Right hindlimb (tissue), 1 donor: ENCODE measurements at places on chromosomes 16 and 17.

DNA sequence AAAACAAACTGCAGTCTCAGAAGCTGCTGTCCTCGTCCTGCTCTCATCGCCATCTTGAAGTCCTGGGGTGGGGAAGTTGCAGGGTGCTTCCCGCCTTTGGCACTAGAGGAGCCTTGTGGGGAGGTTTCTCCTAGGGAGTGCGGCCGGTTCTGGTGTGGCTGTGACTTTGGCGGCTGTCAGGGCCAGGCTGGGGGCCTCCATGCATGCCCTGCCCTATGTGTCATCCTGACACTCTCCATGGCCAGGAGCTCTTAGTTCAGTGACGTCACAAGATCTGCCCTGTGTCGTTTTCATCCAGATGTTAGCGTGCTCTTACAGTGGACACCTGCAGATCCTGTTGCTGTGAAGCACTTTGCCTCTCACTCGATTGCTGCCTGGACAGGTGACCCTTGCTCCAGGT is 49.6 kb downstream of the PLD6 start:
- no peak for DNase-seq

- DNase-seq: no peak
Measured at GRCh38 chr16:10876799-10877341, at the start of gene CIITA. TSS of gene CIITA (plus strand) at chr16:10877202. CDS start at chr16:10877331, 129 bp downstream.

DNA sequence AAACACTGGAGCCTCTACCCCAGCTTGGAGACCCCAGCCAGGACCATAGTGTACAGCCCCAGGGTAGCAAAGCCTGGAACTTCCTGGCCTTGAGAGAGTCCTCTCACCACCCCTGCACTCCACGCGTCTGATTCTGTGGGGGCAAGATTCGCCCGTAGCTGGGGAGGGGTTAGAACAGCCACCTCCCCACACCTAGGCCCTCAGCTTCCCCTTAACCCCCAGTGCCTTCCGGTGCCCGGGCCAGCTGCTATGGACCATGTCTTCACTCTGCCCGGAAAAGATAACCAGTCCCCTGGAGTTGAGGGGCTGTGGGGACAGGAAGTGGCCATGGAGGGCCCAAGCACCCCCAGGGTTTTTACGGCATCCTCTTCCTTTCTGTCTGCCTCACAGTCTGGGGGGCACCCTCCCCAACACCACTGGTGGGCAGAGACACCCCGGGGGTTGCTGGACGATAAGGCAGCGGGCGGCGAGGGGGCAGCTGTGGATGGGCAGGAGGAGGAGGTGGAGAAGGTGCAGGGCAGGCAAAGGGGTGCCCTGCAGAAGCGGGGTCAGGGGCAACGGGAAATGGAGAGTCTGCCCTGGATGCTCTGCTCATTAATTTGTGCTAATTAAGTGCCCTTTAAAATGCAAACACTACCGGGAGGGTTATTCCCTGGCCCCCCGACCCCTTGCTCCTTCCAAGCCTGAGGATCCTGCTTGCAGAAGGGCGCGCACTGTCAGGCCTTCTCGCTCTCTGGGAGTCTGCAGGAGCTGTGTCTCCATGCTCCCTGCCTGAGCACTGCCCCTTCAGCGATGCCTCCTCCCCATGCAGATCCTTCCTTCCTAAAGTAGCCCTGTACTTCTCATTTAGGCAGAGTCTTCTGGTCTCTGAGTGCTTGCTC is 2.4 kb downstream of the PRSS27 start:
- no peak for DNase-seq

DNA sequence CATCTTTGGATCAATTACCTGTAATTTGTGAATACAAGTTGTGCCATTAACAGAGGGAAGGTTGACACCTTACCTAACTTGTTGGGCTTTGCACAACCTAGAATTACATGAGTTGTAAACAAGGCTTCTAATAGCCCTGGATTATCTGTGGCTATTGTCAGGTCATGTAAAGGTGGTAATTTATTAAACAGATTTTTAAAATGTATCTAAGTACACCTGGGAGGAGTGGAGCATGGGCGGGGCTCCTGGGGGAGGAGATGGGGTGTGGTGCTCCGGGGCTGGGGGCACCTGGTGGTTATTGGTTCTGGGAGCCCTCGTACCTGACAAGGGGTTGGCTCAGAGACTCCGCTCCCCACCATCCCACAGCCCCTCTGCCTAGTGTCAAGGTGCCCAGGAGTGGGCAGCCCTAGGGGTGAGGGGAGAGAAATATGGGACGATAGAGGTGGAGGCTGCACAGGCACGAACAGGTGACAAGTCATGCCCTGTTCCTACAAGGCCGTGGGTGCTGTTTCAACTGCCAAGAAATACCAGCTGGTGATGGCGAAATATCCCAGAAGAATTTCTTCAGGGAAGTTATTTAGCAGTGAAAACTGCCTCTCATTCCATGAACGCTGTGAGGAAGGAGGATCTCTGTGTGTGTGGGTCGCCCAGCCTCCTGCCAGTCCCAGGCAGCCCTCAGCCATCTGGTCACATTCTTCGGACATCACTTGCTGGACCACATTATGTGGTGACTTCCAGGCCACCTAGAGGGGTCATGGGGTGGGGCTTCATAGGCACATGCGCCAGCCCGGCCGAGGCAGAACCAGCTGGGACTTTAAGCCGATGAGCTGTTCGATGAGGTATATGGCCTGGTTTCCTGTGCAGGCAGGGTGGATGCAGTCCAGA is 55.5 kb upstream of the IRX3 start:
- DNase-seq: no peak

DNA sequence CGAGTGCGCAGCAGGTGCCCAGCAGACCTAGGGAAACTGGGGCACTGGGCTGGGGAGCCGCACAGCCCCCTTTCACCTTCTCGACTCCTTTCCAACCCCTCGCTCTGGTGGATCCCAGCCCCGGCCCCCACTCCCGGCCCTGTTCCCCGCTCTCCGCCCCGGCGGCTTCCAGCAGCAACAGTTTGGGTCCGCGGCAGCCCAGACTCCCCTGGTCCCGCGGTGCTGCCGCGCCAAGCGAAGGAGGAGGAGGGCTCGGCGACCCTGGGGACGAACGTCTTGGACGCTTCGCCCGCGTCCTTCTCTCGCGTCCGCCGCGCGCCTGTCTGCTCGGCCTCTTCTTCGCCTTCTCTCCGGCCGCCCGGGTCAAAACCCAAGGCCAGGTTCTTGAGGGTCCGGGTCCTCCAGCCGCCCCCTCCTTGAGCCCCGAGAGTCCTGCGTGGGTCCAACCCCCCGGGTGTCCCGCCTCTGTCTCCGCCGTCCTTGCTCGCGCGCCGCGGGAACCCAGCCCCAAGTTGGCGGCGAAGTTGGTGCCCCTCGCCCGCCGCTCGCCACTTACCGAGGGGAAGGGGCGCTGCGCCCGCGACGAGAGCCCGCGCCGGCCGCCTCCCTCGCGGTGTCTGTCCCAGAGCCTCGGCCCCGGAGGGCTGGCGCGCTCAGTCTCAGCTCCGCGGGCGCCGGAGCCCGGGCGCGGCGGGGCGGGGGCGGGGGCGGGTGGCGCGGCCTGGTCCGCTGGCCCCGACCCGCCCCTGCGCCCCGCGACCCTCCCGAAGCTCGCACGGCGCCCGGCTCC is 1.4 kb upstream of the GRIN2C start:
- DNase-seq: no peak

- no peak for DNase-seq
Measured at GRCh38 chr17:6172642-6173330, 102.6 kb downstream of the WSCD1 start.
